ENCODE measurements at places on chromosomes 2 and 18.

DNA sequence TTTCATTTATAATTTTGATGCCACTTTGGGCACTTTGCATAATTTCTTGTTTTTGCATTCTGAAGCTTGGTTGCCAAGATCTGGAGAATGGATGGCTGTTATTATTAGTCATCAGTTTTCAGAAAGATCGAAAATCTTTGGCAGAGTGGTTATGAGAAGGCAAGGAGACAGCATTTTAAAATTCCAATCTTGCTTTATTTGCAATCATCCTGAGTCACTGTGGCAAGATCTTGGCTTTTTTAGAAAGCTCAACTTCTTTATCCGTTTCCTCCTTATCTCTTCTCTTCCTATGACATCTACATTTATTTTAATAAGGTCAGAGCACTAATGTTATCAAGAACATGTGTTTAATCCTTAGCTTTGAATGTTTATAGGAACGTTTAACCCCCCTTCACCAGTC lies 31.1 kb upstream of the EIF2AK3 start:
- DNase-seq, result no peak

DNA sequence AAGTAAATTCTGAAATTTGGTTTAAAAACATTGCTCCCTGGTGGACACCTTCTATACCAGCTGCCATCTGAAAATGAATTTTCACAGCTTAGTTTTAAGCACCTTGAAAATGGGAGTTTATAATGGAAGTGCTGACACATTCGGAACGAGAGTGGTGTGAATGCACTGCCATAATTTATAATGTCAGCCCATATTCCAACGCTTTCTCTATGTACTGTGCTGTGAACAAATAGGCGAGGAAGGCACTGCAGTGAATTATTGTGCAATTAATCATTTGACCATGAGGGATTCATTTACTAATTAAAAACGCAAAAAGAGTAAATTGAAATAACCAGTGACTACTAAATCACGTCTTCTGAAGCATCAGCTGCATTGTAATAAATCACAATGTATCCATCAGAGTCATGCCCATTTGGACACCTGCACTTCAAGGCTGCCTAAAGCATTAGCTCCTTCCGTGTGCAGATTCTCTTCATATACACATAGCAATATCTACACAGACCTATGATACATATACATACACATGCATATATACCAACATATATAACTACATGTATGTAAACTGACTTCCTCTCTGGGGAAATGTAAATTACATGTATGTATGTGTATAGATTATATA lies 699.8 kb downstream of the GALR1 start:
- DNase-seq, result no peak

GRCh38 chr2:112153179-112153490 lies 14.9 kb downstream of the FBLN7 start:
- no peak for DNase-seq

GRCh38 chr18:57208047-57208446 lies 61.2 kb downstream of the BOD1L2 start:
- no peak for DNase-seq

DNA sequence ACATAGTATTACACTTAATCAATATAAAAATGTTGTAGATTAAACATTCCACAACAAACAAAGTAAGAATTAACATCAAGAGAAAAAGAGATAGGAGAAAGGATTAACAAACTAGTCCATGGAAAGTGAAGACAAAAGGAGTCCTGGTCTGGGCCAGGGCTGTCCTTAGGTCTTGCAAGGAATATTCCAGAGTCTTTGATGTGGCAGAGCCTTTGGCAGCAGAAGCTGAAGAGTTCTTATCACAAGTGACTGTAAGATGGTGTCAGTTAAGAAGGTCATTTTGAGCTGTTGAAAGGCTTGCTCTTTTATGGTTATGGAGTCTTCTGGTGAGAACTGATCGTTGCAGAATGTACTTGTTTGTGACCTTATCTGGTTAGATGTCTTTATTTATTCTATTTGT lies 127.7 kb upstream of the LRRTM4 start:
- no peak for DNase-seq

DNA sequence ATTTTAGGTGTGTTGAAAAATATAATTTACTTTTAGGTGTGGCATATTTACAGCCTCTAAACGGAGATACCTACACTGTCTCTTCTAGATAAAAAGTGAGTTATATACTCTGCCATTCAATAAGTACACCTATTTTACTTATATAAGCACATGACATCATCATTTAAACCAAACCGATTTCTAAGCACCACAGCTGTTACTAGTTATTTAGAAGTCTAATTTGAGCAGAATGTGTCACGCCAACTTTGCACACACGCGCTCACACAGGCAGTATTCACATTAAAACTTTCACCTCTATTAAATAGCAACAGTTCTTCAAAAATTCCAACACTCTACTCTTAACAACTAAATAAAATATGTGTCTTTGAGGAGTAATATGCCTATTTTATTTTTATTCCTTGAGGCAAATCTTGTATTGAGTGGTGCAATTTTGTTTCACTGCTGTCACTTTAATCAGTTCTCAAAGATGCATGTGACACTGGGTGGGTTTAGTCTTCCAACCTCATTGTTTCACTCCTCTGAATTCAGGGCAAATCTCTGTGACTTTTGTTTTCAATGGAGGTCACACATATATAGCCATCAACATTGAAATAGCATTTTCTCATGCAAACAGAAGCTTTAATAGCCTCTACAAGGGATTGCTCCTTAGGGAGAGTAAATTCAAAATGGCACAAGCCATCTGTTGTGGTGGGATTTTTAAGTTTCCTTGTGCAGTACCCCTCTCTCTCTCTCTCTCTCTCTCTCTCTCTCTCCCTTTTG lies 721.0 kb downstream of the PLCL1 start:
- no peak for DNase-seq

GRCh38 chr2:238136820-238137537 lies 1.5 kb upstream of the KLHL30 start:
- DNase-seq, result no peak

DNA sequence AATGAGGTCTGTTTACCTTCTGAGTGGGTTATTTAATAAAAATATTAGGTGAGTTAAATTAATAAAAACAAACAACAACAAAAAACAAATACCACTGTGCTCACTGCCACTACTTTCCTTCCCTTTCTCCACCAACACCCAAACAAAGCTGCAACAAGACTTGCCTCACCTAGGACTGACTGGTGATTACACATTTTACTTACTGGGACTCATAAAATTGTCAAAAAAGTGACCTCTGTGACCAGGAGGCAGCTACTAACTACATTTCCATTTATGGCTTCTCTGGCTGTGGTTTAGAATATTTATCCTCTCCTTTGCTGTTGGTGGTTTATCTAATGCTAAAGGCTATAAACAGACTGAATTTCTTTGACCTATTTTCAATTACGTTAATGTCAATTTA lies 39.8 kb downstream of the EFEMP1 start:
- no peak for DNase-seq

- DNase-seq, result no peak
These were observed 140.4 kb downstream of the MYO1B start for GRCh38 chr2:191385416-191386160.

GRCh38 chr2:213490087-213490486 lies 205.8 kb downstream of the SPAG16 start:
- no peak for DNase-seq

DNA sequence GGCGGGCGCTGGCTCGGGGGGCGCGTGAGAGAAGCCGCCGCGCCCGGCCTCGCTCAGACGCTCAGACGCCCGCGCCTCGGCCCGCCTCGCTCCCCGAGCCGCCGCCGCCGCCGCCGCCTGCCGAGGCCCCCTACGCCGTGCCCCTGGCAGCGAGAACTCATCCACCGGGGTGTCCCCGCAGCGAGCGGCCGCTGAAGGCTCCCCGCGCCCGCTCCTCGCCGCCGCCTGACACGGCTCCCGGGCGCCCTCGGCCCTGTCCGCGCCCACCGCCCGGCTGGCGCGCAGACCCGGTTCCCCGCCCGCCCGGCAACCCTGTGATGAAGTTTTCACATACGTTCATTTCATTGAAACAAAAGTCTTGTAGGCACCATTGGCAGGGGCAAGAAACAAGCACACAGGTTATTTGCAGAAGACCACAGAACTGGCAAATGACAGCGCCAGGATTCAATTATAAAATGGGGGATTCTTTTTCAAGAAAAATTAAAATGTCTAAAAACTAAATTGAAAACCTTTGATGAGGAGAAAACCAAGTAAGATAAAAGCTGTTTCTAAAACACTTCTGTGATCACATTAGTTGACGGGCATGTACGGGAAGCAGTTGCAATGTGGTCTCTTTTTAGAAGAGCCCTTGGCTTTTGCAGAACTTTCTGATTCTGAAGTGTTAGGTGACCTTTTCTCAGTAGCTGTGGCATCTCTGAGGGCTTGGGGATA lies 50.5 kb upstream of the TUBA3D start:
- DNase-seq, result no peak

- DNase-seq, result no peak
These were observed 36.7 kb downstream of the ADCYAP1 start for GRCh38 chr18:941331-941730.

DNA sequence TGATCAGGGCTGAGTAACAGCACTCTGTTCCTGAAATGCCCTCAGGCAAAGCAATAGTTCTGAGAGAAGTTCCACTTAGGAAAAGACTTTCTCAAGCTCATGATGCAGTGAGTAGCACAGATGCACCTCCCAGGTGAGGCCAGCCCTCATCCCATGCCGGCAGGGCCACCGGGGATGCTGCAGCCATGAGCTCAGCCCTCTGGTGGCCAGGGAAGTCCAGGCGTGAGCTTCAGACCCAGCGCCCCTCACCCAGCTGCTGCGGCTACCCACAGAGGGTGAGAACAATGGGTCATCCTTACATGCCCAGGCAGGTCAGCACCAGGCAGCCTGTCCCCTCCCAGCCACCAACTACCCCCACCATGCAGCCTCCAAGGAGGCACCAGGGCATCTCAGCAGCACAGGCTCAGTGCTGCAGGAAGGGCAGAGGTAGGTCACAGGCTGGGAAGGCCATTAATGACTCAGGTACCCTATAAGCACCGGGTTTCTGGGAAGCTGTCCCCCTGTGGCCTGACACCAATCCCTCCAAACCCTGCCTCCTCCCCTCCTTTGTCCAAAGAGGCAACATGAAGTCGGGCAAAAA lies 50.6 kb downstream of the TTC32 start:
- DNase-seq, result no peak

- DNase-seq, result no peak
These were observed 251.8 kb downstream of the LPIN1 start for GRCh38 chr2:11998218-11998617.

DNA sequence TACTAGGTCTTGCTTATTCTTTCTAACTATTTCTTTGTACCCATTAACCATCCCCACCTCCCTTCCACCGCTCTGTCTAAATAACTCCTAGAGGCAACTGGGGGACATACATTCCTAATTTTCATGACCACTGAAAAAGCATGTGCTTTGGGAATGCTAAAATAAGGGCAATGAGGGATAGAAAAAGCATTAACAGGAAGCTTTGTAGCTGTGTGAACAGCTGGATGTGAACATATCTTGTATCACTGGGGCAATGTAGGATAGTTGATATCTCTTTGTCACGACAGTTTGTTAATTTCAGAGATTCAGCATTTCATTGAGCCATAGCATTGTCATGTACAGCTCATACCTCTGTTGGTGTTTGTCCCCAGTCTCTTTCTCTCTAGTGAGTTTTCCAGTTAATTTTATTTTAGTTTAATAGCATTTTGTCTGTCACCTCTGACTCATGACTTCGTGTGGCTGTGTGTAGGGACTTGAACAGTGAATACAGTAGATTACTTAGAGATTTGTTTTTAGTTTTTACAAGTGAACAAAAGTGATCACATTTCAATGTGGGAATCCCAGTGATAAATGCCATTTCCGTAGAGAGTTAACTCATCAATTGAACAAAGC lies 230.3 kb upstream of the NRP2 start:
- no peak for DNase-seq

DNA sequence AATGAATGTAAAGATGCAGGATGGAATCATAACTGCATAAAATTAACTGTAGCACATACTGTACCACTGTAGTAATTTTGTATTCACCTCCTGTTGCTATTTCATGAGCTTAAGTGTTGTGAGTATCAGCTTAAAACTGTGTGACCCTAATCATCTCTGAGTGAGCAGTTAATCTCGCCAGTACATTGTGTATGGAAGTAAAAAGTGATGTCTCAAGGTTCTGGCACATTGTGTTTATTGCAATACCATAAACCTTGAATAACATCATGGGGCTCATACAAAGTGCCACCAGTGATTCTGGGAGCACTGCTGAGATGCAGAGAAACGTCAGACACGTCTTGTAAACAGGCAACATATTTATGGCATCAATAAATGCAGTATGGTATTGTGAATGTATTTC lies 124.5 kb downstream of the PMAIP1 start:
- no peak for DNase-seq

- DNase-seq, result no peak
These were observed 53.8 kb downstream of the TRAPPC12 start for GRCh38 chr2:3433339-3433699.

- DNase-seq, result no peak
These were observed 223.5 kb downstream of the RNF152 start for GRCh38 chr18:61669320-61669719.

DNA sequence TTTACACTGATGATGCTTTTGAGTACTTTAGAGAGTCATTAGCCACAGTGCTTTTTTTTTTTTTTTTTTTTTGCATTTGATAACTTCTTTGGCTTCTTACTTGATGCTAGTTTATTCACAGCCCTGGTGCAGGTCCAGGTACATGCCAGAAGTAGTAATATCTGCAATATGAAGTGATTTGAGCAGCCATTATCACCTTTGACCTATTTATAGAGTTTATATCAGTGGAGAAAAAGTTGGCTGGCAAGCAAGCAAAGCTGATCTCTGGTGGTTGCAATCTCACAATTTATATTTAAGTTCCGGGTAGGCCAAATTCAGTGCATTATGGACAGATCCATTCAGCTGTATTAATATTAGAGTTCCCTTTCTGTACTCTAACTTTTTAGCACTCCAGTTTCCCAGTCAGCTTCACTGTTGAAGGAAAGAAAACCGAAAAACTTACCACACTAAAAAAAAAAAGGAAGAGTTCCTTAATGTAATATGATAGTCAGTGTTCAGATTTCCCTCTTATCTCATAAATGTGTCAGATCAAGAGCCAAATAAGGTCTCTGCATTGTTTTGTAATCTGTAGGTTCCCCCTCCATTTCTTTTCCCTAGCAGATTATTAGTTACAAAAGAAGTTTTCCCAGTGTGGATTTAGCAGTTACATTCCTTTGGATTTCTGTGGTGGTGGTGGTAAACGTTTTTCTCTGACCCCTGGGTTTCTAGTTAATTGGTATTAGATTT lies 78.6 kb downstream of the HAUS1 start:
- DNase-seq, result no peak

GRCh38 chr2:27024812-27025211 lies 8.0 kb upstream of the TMEM214 start:
- no peak for DNase-seq

GRCh38 chr2:233992513-233993217 lies 57.8 kb upstream of the SPP2 start:
- DNase-seq, result no peak

GRCh38 chr2:180662521-180662920 lies 317.9 kb upstream of the UBE2E3 start:
- no peak for DNase-seq

DNA sequence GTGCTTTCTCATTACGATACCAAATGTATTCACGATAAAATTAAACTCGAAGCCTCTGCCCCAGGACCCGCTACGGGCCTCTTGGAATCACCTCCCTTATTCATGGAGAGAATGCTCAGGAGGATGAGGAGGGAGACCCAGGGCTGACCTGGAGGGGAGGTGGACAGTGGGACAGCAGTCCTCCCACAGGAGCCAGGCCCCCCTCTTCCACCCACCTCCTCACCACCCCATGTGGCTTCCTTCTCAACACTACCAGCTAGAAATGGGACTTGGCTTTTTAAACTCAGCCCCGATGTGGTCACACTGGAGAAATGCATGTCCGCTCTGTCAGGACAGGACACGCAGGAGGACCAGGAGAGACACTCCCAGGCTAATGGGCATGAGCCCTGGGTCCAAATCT lies 147.9 kb upstream of the ID2 start:
- DNase-seq, result no peak

- no peak for DNase-seq
These were observed 167.9 kb downstream of the FBXO15 start for GRCh38 chr18:73979742-73980141.
